ENCODE measurements at places on chromosomes 7 and 10.

GRCh38 chr10:29253690-29254029 is 35.2 kb upstream of the LYZL1 start:
- no peak for ATAC-seq

GRCh38 chr7:8285155-8285554 is 23.2 kb upstream of the ICA1 start:
- ATAC-seq: no peak

DNA sequence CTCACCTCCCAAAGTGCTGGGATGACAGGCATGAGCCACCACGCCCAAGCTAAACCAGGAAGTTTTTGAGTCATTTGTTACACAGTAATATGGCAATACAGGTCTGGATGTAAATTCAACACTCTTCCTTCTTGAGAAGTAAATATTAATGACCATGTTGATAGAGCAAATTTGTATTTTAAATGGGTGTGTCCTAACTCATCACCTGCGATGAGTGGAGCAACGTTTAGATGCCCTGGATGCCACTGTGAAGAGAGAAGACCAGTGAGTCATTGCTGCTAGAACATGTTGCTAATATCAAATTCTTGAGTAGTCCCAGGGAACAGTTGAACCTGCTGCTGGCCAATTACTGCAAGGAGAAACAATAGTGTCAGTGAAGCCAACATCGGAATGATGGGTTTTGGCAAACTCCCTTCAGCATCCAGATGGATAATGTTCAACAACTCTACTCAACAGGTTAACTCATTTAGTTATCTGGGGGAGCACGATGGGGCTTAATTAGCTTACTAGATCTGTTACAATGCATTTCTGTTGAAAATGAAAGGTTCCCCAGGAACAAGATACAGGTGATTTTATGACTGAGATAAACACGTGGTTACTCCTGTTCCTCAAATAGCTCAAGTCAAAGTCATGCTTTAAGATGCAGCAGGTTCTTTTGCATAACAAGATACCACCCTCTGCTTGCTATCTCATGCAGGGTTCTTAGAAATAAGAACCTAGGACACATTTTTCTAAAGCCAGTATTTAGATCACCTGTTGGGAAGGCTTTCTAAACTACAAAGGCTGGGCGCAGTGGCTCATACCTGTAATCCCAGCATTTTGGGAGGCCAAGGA is 146.8 kb downstream of the CALN1 start:
- ATAC-seq: no peak

GRCh38 chr10:122709971-122710370 is 10.3 kb upstream of the C10orf120 start:
- ATAC-seq: no peak

- ATAC-seq: no peak
Observed at GRCh38 chr10:117260084-117260483, 19.2 kb downstream of the SLC18A2 start.

DNA sequence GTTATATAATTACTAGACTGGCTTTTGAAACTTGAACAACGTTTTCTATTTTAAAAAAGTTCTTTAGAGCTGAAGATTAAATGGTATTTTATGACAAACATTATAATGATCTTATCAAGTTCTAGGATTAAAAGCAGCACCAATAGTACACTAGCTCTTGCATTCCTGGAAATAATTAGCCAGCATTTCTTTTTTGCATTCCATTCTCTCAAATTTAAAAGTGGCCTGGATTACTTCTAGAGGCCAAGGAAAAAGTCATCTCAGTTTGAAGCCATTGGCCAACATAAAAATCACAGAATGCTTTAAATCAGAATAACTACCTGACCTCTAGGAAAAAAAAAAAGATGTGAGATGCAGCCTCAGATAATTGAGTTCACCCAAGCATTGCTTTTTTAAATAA is 1326.4 kb upstream of the SORCS1 start:
- ATAC-seq: no peak

GRCh38 chr10:129758207-129759021 is 205.7 kb downstream of the EBF3 start:
- ATAC-seq: peak; percentile 47

GRCh38 chr7:1231214-1232102 is 1.2 kb upstream of the UNCX start:
- ATAC-seq: no peak

GRCh38 chr7:101945034-101945758 is 127.8 kb downstream of the CUX1 start:
- ATAC-seq: no peak

DNA sequence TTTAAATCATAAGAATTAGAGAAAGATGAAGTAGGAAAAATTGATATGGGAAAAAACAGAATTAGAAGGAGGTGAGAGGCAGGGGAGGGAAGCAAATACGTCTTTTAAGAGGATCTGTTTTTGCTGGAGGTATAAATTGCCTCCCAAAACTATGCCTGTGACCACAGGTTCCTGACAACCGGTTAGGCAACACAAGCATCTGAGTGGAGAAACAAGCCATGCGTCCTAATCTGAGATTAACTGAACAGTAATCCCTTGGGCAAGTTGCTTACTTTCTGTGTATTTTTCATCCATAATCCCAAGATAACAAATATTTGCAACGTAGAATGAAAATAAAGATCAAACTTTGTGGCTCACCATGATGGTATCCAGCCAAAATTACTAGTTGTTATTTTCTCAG is 149.2 kb downstream of the C1GALT1 start:
- no peak for ATAC-seq

- ATAC-seq: peak; percentile 60
Observed at GRCh38 chr10:12807096-12807755, 194.3 kb downstream of the CCDC3 start.

GRCh38 chr10:132311338-132311939 is 3.7 kb upstream of the STK32C start:
- peak; percentile 46 for ATAC-seq

GRCh38 chr7:140697447-140698143 is 1.1 kb downstream of the NDUFB2 start:
- ATAC-seq: no peak

DNA sequence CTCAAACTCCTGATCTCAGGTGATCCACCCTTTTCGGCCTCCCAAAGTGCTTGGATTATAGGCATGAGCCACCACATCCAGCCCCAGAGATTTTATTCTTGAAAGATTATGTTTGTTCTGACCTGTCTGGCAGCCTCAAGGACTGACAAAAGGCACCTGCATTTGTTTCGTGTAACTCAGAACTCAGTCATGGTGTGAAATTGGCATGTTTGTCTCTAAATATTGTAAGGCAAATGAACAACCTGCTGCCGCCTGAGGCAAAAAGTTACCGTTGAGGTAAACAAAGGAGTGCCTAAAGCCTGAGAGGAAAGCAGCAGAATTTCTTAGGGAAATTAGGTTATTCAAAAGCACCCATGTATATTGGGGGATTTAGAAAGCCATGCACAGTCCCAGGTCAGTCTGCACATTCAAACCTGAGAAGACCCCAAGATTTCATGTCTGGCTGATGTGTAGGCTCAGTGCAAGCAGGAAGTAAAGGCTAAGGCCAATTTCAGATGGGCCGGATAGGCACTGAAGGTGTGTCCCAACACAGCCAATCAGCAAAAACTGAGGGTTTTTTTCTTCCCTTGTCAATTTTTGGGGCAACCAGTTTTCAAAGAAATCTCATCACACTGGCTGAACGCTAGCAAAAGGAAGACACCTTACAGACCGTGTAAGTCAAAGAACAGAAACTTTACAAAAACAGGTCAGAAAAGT is 33.3 kb upstream of the HHEX start:
- ATAC-seq: no peak

DNA sequence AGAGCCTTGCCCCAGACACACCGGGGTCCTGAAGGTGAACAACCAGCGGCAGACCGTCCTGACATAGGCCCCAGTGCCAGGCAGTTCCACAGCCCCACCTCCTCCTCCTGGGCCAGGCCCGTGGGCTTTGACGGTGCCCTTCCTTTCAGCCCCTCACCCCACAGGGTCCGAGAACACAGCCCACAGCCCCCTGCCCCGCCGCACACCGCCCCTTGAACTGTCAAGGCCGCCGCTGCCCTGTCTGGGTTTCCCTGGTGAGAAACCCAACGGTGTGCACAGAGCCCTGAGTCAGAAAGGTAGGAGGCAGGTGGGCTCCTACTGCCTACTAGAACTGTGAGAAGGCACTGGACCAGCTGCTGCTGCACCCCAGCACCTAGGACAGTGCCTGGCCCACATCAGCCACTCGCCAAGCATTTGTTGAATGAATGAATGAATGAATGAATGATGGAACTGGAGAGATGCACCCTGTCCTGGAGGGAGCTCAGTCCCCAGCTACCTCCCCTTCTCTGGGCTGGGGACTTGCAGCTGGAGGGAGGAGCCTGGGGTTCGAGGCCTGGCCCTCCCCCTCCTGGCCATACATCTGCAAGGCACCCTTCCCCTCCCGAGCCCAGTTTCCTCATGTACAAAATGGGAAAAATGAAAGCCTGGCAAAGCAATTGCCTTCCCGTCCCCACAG is 117.9 kb downstream of the SLIT1 start:
- ATAC-seq: no peak

GRCh38 chr7:44098092-44099068 is 5.8 kb upstream of the AEBP1 start:
- ATAC-seq: no peak

DNA sequence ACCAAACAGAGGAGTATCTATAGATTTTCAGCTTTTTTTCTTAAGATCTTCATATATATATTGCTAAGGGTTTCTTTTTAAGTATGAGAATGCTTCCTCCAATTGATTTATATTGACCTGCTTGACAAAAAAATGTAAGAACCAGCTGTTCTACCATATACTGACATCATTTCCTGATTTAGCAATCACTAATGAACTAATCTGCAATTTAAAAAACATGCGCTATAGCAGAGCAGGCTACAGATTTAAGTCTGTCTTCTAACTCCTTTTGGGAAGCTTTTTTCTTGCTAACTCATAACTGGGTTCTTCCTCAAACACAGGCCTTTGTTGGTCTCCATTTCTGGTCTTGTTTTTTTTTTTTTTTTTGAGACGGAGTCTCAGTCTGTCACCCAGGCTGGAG is 33.2 kb downstream of the ABCC2 start:
- no peak for ATAC-seq

GRCh38 chr10:15265056-15265455 is 96.6 kb upstream of the NMT2 start:
- no peak for ATAC-seq

DNA sequence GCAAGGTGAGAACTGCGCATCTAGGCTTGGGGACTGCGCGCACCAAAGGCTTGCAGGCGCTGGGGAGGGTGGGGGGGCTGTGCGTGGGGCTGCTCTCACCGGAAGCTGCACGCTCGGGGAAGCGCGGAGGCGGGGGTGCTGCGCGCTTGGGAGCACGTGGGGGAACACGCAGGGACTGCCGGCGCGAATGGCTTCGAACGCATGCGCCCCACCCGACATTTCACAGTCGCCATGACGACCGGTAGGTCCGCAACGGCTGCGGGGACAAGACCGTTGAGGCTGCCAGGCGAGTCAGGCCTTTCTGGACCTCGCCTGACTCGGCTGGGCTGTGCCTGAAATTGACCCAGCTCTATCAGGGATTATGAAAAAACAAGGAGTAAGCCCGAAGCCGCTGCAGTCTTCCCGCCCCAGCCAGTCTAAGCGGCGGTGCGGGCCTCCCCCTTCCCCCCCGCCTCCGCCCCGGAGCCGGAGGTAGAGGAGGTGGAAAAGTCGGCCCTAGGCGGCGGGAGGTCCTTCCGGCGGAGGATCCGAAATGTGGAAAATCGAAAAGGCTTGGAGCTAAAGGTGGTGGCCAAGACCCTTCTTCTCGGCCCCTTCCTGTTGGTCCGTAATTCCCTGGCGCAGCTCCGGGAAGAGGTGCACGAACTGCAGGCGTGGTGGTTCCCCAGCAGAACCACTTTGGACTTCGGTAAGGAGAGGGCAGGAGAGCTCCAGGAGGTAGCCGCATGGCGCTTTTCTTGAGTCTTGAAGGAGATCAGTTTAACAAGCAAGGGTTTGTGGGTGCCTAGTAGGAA is 34.9 kb upstream of the STEAP1 start:
- ATAC-seq: peak; percentile 81

DNA sequence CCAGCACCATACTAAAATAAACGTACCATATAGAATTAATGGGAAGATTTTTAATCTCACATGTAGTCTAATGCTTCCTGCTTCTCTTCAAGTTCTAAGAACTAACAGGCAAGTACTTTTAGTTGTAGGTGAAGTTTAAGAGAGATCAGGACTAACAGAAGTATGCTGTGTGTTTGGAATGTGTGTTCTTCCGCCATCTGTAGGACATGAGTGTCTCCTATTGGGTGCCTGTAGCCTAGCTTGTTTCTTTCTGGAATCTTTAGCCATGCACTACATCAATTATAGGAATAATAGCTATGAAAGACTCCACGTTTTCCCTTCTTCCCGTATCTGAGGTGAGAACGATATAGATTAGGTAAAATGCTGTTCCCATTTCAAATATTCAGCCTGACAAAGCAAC is 140.2 kb upstream of the AHR start:
- no peak for ATAC-seq

Measured in motor neuron (in vitro differentiated cells).